ENCODE measurements at places on chromosomes 6 and 20.

GRCh38 chr6:162200945-162201690 lies 526.4 kb downstream of the PRKN start:
- DNase-seq, result no peak

- no peak for DNase-seq
These were observed 3.5 kb downstream of the MCUR1 start for GRCh38 chr6:13810688-13811446.

DNA sequence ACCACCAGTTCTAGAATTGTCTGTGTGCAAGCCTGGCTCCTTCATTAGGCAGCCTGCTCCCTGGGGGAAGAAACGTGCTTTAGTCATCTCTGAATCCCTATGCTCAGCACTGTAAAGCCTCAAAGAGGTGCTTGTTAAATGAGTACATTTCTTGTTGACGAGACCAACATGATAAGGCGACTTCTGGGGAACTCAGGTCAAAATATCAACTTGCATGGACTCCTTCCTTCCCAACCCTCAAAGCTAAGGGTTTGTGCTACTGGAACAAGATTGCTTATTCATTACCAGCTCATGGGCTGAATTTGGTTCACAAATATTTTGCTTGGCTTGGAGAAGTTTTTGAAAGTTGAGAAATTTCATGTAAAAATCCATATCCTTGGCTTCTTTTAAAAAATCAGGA lies 10.6 kb downstream of the KCNG1 start:
- no peak for DNase-seq

- DNase-seq, result no peak
These were observed 19.3 kb upstream of the AKIRIN2 start for GRCh38 chr6:87721311-87721710.

Data from NCI-H187 (cell line).